WERI-Rb-1 (cell line): ENCODE measurements at places on chromosomes 2 and 18.

DNA sequence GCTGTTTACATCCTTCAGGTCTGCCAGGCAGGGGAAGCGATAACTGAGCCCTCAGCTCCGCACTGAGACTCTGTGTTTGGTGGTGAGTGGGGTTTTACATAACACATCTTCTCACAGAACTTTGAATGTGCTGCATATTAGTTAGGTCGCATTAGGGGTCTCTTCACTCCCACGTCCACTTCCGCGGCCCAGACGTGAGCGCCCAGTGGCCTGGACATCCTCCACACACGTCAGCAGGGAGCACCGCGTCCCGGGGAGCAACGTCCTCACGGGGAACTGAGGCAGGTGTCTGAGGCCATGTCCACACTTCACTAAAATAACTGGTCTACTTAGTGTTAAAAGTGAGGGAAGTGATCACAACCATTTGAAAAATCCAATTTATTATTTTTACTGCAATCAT, 100.4 kb upstream of the SATB2 start:
- no peak for DNase-seq

- DNase-seq = peak; percentile 49
Measured at GRCh38 chr18:37450434-37451132, 115.0 kb downstream of the CELF4 start.

- DNase-seq = no peak
Measured at GRCh38 chr2:85972355-85972754, 83.6 kb upstream of the ST3GAL5 start.

- DNase-seq = no peak
Measured at GRCh38 chr2:29064346-29064715, 10.0 kb downstream of the PCARE start.

DNA sequence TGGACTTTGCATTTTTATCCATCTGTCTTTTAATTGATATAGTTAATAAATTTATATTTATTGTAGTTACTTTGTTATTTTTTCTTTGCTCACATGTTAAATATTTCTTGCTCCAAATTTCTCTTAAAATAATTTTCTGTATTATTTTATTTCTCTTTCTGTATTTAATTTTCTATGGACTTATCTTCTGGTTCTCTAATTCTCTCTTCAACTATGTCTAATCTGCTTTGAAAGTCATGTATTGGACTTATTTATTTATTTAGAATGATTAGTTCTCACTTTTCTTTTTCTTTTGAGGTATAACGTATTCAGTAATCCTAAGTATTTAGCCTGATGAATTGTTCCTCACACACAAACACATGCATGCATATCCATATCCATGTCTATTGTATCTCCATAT, 53.1 kb downstream of the ASB1 start:
- DNase-seq = no peak

DNA sequence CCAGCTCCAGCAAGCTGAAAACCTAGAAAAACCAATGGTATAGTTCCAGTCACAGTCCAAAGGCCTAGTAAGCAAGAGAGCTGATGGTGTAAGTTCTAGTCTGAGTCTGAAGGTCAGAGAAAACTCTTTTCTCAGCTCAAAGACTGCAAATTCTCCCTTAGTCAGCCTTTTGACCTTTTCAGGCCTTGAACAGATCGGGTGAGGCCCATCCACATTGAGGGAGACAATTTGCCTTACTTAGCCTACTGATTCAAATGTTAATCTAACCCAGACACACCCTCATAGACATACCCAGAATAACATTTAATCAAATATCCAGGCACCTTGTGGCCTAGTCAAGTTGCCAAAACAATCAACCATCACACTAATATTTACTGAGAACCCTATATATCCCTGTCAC, 110.8 kb upstream of the KCNJ3 start:
- no peak for DNase-seq

DNA sequence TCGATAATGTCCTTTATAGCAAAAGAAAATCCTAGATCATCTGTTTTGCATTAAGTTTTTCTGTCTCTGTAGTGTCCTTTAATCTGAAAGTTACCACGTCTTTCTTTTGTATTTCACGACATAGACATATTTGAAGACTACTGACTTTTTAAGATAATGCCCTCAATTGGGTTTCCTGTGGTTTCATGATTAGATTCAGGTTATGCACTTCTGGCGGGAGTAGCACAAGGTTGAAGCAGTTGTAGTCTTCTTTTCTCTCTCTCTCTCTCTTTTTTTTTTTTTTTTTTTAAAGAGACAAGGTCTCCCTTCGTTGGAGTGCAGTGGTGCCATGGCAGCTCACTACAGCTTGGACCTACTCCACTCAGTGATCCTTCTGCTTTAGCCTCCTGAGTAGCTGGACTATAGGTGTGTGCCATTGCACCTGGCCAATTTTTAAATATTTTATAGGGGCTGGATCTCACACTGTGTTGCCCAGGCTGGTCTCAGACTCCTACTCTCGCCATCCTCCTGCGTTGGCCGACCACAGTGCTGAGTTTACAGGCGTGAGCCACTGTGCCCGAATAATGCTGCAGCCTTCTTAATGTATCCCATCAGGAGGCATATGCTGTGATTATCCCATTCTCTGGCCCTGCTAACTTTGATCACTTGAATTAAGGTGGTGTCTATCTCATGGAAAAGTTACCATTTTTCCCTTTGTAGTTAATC, 3.9 kb downstream of the INPP4A start:
- DNase-seq = no peak

DNA sequence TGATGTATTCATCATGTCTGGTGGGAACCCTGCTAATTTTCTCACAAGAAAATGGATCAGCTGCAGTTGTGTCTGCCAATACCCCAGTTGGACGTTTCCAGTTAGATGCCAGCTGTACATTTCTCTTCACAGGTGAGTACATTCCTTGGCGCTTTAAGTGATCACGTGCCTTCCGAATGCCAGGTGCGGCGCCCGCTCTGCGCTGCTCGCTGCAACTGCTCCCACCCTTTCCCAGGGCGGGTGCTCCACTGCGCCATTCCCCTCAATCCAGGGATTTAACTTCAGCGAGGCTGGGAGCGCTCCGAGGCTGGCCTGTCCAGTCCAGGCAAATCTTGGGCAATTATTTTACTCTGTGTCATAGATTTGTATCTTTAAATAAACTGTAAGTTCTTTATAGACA, 225.0 kb upstream of the RAB6C start:
- DNase-seq = no peak

GRCh38 chr2:162487816-162488215, 143.9 kb downstream of the GCA start:
- no peak for DNase-seq

DNA sequence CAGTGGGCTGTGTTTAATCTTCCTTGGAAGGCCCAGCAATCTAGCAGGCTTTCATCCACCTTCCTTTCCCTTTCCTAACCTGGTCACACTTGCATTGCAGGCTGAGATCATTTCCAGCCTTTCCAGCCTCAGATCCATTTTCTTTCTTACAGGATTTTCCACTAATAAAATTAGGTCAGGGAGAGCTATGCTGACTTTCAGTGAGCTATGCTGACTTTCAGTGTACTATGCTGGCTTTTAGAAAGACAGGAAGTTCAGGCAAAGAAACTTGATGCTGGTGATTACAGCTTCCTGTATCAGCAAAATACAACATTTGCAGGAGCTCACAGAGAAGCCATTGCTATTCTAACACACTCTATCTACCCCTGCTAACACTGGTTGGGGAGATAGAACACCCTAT, 735.0 kb downstream of the CCDC85A start:
- DNase-seq = no peak

DNA sequence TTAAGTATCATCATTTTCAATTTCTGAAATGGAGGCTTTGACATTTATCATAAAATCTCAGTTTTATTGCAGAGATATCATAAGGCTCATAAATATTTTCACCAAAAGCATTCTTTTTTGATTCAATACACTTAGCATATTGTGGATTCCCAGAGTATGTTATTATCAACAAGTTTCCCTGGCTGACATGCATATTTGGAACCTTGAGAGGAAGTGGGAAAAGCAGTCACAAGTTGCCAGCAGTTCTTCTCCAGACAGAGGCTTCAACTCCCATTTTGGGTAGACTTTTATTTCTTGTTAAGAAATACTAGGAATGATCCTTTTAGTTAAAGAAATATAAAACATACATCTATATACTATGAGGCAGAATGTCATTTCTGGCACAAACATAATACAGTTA, 236.5 kb downstream of the ASXL3 start:
- DNase-seq = no peak
